ENCODE measurements at places on chromosomes 1 and 21.

- DNase-seq, result no peak
Observed at GRCh38 chr21:36211660-36212512, 55.3 kb downstream of the DOP1B start.

- no peak for DNase-seq
Observed at GRCh38 chr21:41220208-41220733, 52.3 kb downstream of the BACE2 start.

- no peak for DNase-seq
Observed at GRCh38 chr1:56199061-56199460, 380.3 kb downstream of the PLPP3 start.

GRCh38 chr1:212605441-212606394 lies 2.8 kb upstream of the ATF3 start:
- DNase-seq, result no peak

- no peak for DNase-seq
Observed at GRCh38 chr1:231827337-231828105, 200.9 kb downstream of the DISC1 start.
